ENCODE measurements at places on chromosomes 2 and 18.

GRCh38 chr2:38737925-38738324 lies 13.2 kb downstream of the SRSF7 start:
- DNase-seq: no peak

- DNase-seq: peak; percentile 11
Measured at GRCh38 chr2:1648241-1649102, 95.8 kb downstream of the PXDN start.

DNA sequence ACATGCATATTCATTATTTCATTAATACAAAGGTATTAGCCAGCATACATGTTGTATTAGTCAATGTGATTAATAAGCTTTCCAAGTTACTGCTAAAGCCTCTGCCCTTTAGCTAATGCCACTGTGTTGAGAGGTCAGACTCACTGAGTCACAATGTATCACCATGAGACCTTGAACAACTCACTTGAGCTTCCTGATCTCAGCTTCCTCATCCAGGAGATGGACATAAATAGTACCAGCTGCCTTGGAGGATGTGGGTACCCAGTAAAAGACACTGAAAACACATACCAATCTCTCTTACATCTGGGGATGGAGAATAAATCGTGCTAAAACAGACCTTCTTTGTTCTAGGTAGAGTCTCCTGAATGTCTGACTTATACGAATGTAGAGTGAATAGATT lies 224.6 kb downstream of the EPHA4 start:
- no peak for DNase-seq

DNA sequence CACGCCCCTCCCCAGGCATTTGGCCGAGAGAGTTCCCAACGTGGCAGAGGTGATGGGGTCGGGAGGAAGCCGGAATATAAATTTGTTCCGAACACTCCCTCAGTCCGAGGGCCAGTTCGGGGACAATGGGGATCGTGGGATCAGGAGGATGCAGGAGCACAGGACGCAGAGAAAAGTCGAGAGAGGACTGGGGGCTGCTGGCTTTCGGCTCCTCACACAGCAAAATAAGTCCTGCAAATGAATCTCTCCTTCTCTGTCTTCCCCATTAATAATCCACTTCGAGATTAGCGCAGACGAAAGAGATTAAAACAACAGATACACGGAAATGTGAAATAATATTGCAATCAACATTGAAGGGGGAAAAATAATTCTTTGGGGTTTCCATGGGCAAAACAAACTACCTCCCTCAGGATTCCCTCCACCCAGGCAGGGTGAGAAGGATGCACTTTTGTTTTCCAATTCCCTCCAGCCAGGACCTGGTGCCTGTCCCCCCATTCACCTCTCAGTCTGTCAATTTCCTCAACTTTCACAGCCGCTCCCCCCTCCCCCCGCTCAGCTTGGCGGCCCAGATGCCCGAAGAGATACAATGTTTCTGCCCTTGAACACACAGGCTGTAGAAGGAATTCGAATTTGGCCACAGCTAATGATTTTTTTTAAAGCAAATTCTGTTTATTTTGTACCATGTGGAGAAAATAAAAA lies 3.1 kb upstream of the ZEB2 start:
- peak; percentile 59 for DNase-seq

GRCh38 chr2:287911-288757 lies at the start of gene ALKAL2:
ALKAL2 (minus strand) TSS chr2:288091; CDS start chr2:287835, 256 bp downstream.
- peak; percentile 30 for DNase-seq

- DNase-seq: no peak
Measured at GRCh38 chr2:235864302-235864701, 303.9 kb downstream of the GBX2 start.

DNA sequence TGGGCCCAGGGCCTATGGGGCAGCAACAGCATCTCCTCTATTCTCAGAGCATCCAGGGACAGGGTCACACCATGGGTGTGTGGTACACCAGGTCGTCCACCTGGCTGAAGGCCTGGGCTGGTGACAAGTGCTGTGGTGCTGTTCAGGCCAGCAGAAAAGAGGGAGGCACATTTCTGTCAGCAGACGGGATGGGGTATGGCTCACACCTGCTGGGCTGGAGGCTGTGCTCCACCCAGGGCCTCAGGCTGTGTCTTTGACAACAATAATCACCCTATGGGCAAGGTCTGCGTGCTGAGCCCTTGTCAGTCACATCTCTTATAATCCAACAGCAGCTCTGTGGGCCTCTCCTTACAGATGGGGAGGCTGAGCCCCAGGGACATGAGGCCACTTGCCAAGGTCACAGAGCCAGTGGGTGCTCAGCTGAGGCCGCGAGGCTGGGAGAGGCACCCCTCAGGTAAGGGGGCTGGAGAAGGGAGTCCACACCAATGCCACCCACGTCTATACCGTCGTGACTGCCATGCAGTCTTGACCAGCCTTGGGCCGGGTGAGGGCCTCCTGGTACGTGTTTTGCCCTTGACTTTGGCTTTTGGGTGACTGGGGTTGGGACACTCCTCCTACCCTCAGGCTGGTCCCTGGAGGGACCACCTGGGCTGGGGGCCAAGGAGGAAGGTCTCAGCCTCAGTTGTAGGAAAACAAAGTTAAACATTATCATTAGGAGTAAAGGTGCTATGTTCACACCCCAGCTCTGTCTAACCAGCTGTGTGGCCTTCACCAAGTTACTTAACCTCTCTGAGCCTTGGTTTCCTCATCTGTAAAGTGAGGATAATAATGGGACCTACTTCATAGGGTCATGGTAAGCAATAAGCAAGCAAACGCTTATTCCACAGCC lies 5.6 kb upstream of the HS6ST1 start:
- DNase-seq: peak; percentile 24

GRCh38 chr2:117701365-117701764 lies 113.1 kb upstream of the DDX18 start:
- no peak for DNase-seq

- DNase-seq: no peak
Measured at GRCh38 chr18:78792736-78793135, 186.9 kb upstream of the SALL3 start.

DNA sequence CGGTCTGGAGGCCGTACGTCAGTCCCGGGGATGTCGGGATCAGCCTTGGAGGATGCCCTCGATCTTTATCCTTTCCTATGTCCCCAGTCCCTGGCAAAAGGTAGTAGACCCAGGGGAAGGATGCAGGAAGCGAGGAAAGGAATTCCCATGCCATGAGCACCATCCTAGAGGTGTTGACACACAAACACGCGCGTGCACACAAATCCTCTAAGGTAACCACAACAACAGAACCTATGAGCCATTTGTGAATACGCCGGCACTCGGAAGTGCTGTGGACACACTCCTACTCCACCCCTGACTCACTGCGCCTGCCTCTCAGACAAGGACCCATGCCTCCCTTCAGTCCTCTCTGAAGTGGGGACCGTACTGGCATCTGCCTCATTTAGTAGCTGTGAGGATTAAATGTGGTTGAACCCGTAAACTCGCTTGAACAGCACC lies 11.3 kb upstream of the MLPH start:
- DNase-seq: no peak

GRCh38 chr2:71466301-71467179 lies 13.2 kb downstream of the DYSF start:
- DNase-seq: peak; percentile 66

DNA sequence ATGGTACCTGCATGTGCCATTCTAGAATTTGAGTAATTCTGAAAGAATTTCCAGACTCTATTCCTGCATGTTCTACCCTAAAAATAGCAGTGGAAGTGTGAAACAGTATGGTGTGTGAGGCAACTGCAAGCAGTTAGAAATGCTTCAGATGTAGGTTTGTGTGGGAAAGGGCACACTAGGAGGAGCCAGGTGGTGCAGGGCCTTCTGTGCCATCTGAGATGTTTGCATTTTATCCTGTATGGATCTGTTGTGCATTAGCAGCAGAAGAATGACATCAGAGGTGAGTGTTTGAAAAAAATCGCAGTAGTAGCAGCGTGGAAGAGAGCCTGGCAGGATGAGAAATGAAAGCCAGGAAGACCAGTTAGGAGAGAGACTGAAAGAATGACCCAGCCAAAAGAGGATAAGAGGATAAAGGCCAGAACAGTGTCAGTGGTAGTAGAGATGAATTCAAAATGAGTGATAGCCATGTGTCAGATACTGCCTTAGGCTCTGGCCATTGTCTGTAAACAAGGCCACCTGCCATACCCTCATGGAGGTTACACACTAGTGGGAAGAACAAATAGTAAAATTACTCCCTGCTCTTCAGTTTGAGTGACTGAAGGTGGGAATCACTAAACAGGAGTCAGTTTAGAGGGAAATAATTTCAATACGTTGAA lies 142.2 kb downstream of the PKP4 start:
- no peak for DNase-seq

- no peak for DNase-seq
Measured at GRCh38 chr18:39184176-39184575, 1618.6 kb upstream of the CELF4 start.

- DNase-seq: no peak
Measured at GRCh38 chr2:195696012-195696411, 39.0 kb downstream of the SLC39A10 start.

All from femur (tissue), 1 donor.